ENCODE measurements at places on chromosomes 5 and 9. TPM values are rescaled to one million over a fixed set of nuclear protein-coding genes. Genes with fewer than 3 reads are reported as not detected.

EIF4E1B gene
- total RNA-seq: not detected

PLPP7 gene
- total RNA-seq: 0.60 TPM

PRR7 gene
- total RNA-seq: 5.9 TPM

POU5F2 gene
- 1.9 TPM for total RNA-seq

GRCh38 chr5:111004291-111004690 is 67.2 kb upstream of the TSLP start:
- no peak overlapping the region for H3K4me3 ChIP-seq
- H3K4me1 ChIP-seq: no peaks in the 10 kb centered on the region
- H3K27me3 ChIP-seq: peaks cover 7% of the 10 kb centered on the region
- no peak overlapping the region for H3K27ac ChIP-seq
- no peaks in the 10 kb centered on the region for H3K36me3 ChIP-seq

GRCh38 chr9:120107138-120107537 is 472.8 kb downstream of the CDK5RAP2 start:
- H3K27me3 ChIP-seq: peaks cover 52% of the 10 kb centered on the region
- H3K27ac ChIP-seq: no peak overlapping the region
- no peak overlapping the region for H3K4me3 ChIP-seq
- no peaks in the 10 kb centered on the region for H3K36me3 ChIP-seq

GRCh38 chr5:34843497-34843896 is 4.5 kb downstream of the TTC23L start:
- DNase-seq: no peak
- H3K4me1 ChIP-seq: peaks cover 29% of the 10 kb centered on the region
- H3K27me3 ChIP-seq: no peaks in the 10 kb centered on the region
- no peak overlapping the region for H3K4me3 ChIP-seq
- H3K36me3 ChIP-seq: peaks cover 11% of the 10 kb centered on the region

DNA sequence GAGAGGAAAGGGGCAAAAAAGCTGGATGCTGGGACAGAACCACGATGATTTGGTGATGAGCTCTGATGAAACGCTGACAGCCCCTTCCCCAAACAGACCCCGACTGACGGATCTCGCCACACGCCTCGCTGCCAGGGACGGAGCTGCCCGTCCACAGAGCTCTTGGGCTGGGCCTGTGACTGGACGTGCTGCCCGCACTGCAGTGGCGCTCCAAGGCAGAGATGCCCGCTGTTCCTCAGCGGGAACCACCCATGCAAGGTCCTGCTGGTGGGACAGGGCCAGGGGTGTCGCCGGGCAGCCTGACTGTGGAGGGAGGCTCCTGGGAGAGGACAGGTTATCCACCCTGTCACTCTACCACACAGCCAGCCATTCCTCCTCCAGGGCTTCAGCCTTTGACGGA is 66.0 kb upstream of the SARDH start:
- peaks cover 1% of the 10 kb centered on the region for H3K36me3 ChIP-seq
- no peak overlapping the region for H3K27ac ChIP-seq
- peaks cover 4% of the 10 kb centered on the region for H3K4me1 ChIP-seq
- H3K4me3 ChIP-seq: no peak overlapping the region
- no peak for DNase-seq

All from mesothelial cell of epicardium (in vitro differentiated cells).